ENCODE measurements at places on chromosomes 2 and 18.

GRCh38 chr2:88765154-88765888 is 73.8 kb downstream of the RPIA start:
- DNase-seq, result no peak

DNA sequence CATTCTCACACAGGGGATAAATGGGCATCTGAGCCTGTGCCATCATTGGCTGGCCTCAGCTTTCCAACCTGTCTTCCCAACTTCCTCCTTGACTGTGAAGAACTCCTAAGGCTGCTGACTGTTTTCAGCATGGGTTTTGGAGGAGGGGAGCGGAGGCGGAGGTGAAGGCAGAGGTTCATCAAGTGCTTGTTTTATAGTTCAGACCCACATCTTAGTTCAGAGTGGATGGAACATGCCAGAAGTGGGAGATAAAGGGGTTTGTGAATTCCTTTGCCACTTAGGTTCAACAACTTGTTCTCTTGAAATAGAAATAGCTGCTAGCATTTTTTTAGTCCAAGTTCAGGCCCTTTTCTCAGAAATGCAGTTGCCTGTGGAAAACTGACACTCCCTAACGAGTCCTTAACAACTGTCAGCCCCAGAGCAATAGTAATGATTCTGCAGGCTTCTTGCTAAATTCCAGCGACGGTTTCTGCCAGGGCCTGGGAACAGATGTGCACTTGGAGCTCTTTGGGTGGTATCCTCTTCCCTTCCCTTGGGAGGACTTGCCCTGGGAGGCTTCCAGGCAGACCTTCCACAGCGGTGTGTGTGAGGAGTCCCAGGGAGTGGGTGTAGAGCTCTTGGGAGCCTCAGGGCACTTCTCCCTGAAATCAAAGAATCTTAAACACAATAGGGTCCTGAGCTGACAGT is 30.1 kb upstream of the ITGA6 start:
- no peak for DNase-seq

DNA sequence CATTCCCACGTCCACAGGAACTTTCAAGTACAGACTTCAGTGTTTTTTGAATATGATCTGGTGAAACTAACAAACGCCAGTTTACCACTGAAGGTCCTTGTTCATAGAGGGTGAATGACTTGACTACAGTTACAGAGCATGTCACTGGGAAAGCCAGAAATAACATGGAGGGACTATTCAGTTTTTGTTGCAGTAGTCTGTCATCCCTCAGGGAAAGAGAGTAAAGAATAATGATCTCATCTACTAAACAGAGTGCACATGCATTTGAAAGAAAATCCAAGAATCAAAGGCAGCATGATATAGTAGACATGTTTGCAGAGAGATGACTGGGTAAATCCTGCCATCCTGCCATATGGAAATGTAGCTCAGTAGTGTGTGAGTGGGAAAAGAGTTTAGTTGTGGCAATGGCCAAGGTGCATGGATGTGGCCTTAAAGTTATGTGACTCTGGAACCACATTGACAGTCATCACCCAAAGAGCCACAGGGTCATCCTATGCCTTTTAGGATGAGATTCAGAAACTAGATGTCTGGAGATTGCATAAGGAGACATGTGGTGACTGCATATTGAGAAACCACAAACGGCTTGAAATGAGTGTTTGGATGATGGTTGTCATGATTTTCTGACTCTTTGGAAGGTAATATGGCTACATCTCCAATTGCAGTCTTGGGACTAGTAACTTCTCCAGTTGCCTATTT is 125.3 kb upstream of the ZEB2 start:
- DNase-seq, result no peak

- no peak for DNase-seq
These were observed 57.7 kb downstream of the THADA start for GRCh38 chr2:43538034-43538670.

DNA sequence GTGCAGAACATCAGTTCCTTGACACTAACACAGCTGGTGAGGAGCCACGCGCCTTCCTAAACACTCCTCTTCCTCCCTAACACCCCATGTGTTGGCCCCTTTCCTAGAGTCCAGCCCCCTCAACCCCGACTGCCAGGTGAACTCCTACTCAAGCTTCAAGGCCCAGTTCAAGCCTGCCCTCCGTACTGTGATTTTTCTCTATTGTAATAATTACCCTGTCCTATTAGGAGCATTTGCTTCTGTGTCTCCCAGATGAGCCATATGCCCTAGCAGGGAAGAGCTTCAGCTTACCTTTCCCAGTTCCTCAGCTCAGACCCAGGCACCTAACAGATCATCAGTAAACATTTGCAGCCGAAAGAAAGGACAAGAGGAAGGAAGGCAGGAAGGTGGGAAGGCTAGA is 130.6 kb upstream of the SALL3 start:
- DNase-seq, result no peak

- DNase-seq, result no peak
These were observed 8.4 kb downstream of the HOXD8 start for GRCh38 chr2:176137906-176138305.

DNA sequence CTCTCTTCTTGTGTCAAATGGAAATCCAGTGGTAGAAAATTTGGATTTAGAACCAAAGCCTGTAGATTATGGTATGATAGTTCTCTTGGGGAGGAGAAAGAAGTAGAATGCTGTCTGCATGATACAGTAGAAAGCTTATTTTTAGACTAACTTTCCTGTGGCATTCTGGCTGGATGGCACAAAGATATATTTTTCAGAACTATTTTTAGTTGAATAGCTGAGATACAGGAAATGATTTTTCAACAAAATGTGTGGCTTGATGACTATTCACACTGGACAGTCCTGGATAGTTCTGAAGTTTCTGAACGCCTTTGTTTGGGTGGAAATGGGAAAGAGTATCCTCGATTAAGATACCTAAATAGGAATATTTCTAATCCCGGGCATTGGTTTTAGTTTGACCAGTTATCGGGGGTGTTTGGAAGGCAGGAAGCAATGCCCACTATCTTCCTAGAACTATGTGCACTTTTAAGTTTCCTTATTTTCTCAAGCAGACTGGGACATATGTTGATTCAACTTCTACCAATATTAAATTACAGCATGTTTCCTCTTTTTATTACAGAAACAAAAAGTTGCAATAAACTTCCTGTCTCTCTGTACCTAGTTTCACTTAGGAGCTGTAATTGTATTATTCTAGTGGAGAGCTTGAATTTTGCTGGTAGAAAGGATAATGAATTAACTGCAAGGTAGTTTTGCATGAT is 32.1 kb downstream of the GDF7 start:
- DNase-seq, result no peak

DNA sequence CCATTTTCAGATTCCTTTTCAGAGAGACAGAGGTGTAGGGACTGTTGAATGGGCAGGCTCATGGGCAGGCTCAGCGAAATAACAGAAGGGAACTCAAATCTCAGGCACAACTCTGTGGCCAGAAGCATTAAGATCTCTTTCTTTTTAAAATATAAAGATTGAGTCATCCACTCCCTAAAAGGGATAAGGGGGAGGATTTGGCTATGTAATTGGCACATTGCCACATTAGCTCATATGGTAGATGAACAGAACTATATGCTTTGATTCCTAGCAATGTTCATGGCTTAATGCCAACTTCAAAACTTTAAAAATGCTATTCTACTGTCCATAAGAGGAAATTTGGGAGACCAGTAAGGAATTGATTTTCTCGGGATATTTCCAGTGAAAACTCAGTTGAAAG is 53.8 kb upstream of the SLC5A7 start:
- no peak for DNase-seq

GRCh38 chr2:49933711-49934110 is 779.4 kb upstream of the FSHR start:
- no peak for DNase-seq

DNA sequence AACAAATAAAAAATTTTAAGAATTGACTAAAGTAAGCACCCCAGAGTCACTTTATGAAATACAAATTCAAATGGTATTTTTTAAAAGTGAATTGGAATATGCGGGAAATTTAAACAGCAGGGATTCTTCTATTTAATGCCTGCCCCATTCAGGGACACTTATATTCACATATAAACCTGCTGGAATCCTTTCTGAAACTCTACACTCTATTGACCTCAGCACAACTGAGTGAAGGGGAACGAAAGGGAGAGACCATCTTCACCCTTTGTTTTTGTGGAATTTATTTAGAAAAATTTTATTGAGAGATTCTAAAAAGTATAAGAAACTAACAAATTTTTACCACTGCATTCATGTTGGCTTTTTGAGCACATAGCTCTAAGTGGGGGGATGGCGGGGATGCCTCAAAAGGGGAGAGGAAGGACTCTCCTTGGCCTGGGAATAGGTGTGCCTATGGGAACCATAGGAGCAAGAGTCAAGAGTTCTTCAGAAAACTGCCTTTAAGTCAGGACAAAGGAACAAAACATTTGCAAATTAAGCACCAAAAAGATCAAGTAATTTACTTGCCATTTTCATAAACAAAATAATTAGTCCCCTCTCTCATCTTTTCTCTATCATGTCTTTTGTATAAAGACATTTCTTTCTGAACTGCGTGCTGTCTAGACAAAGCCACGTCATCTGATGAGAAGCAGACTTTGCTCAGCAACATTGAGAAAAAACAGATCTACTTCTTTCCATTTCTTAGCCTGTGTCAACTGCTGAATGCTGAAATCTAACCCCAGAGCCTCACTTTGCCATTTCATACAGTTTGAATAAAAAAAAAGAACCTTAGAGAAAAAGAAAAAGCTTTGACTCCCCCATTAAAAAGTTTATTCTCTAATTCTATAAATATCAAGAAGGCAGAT is 21.6 kb upstream of the FLACC1 start:
- DNase-seq, result no peak

DNA sequence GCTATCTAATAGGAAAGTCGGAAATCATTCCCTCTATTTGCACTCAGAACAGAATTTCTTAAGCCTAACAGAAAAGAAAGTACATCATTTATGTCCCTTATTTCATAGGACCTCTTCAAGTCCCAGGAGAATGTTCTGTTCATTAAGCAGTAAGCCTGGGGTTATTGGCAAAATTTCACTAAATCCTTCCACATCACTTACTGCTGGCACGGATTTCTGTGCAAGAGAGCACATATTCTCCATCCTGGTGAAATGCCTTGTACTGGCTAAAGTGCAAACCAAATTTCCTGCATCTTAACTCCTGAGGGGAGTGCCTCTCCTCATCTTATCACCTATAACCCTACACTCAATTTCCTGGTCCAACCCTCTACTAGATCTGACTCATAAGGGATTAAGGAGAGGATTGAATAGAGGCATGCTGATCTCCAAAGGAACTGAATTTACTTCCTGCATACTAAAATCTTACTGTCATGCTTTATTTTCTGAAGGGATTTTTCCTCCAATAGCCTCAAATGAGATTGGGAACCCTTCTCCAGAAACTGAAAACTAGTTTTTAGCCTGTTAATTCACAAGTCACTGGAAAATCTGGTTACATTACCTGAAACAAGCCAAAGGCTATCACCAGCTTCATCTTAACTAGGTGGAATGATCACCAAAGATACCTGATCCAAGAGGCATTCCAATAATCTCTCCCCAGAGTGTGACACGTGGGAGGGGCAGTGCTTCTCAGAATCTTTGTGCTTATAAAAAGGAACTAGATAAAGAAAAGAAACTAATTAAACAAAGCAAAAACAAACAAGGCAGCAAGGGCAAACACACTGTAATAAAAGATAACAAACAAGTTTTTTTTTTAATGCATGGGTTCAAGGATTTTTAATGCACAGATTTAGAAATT is 311.1 kb downstream of the NR4A2 start:
- DNase-seq, result no peak

- no peak for DNase-seq
These were observed 128.7 kb downstream of the MEP1B start for GRCh38 chr18:32318581-32318980.

DNA sequence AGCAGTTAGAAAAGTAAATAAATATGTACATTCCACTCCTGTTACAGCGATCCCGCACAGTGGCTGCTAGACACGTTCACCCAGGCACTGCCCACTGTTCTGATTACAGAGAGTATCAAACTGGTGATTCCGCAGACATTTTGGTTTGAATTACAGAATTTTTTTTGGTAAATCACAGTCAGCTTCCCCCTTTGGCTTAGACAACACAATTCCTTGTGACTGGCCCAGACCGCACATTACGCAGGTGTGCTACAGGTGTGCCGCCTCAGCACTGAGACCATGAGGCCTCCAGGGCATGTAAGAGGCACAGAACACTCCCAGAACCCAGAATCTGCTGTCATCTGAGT is 112.3 kb downstream of the PXDN start:
- no peak for DNase-seq
